ENCODE measurements at places on chromosomes 11 and 22.

DNA sequence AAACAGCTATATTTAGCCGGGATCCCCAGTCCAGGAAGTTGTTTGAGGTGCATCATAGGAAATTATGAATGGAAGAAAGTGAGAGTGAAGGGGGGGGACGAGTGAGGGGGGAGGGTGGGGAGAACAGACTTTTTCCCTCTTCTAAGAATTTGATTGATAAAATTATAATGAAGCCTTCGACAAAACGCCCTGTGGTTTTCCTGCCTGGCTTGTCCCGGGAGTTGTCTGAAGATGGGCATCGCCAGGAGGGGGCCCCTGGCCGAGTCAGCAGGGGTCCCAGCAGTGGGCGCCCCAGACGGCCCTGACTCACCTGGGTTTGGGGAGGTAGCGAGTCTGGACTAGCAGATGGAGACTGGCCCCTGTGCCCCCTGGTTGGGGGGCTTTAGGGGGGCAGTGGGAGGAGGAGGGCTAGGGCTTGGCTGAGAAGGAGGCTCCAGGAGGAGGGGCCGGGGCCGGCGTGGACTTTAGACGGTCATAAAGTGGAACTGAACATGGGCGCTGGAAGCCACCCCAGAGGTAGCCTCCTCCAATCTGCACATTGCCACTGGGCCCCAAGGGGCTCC is 336 bp upstream of the LIF start:
- DNase-seq: no peak

- DNase-seq: no peak
Observed at GRCh38 chr22:27842669-27843431, 41.3 kb upstream of the MN1 start.

- DNase-seq: no peak
Observed at GRCh38 chr11:82869657-82870056, 30.6 kb downstream of the PRCP start.

GRCh38 chr11:67312187-67313021 is 9.1 kb downstream of the SSH3 start:
- no peak for DNase-seq

- no peak for DNase-seq
Observed at GRCh38 chr11:34444428-34444827, 5.7 kb downstream of the CAT start.
